Heart right ventricle (tissue), 16 donors: ENCODE measurements at places on chromosomes 11 and 22. TPM values are rescaled to one million over a fixed set of nuclear protein-coding genes. Genes with fewer than 3 reads are reported as not detected.

Gene LRRC56
- total RNA-seq: not detected

Gene OVOL1
- total RNA-seq: not detected

Gene IL17REL
- total RNA-seq: not detected

Gene SLC16A8
- total RNA-seq: not detected

Gene SDHAF2
- total RNA-seq: 28.7 TPM

Gene UCP3
- 0.89 TPM for total RNA-seq

Gene KRTAP5-11
- not detected for total RNA-seq

Gene MICALL1
- total RNA-seq: 16.3 TPM

Gene LARGE2
- total RNA-seq: not detected

Gene OR56A3
- not detected for total RNA-seq

Gene NLRP10
- total RNA-seq: not detected

Gene HTR3A
- total RNA-seq: not detected

Gene MUC2
- not detected for total RNA-seq

Gene DEUP1
- total RNA-seq: not detected

Gene TNNI2
- not detected for total RNA-seq

Gene OR52E8
- not detected for total RNA-seq

Gene REXO2
- 204 TPM for total RNA-seq

Gene MRGPRX4
- not detected for total RNA-seq

Gene GTF2H1
- total RNA-seq: 25.6 TPM

Gene RTN4R
- total RNA-seq: 0.78 TPM

Gene VWCE
- total RNA-seq: 2.2 TPM

Gene C1QTNF5
- 11.4 TPM for total RNA-seq

Gene SPON1
- 14.7 TPM for total RNA-seq

Gene SLC17A6
- not detected for total RNA-seq

Gene CHRM1
- not detected for total RNA-seq

Gene KCNA4
- 1.6 TPM for total RNA-seq

Gene TENM4
- total RNA-seq: 0.38 TPM

Gene CECR2
- 9.1 TPM for total RNA-seq

Gene MMP27
- not detected for total RNA-seq

Gene MPPED2
- 10.3 TPM for total RNA-seq

Gene CASP5
- total RNA-seq: 0.79 TPM

Gene PTPRCAP
- 2.3 TPM for total RNA-seq

Gene PRMT3
- total RNA-seq: 16.3 TPM

Gene HEPACAM
- 0.18 TPM for total RNA-seq

Gene NNMT
- 20.0 TPM for total RNA-seq

Gene L3MBTL2
- total RNA-seq: 18.5 TPM

Gene KDELR3
- total RNA-seq: 3.4 TPM

Gene TTC12
- total RNA-seq: 9.1 TPM

Gene FGF4
- total RNA-seq: not detected

Gene POU2F3
- not detected for total RNA-seq

Gene RTN4RL2
- 0.76 TPM for total RNA-seq

Gene TSGA10IP
- total RNA-seq: not detected

Gene SLC37A2
- 0.74 TPM for total RNA-seq

Gene BAIAP2L2
- total RNA-seq: 0.14 TPM

Gene RAC2
- total RNA-seq: 5.6 TPM

Gene FOXR1
- not detected for total RNA-seq

Gene BEST1
- total RNA-seq: 0.99 TPM

Gene GGTLC3
- total RNA-seq: not detected

Gene CPT1B
- total RNA-seq: 135 TPM

Gene OOSP3
- total RNA-seq: not detected
